ENCODE measurements at places on chromosomes 12 and 14. TPM values are rescaled to one million over a fixed set of nuclear protein-coding genes. Genes with fewer than 3 reads are reported as not detected.

Gene TSPAN9
- 42.9 TPM for total RNA-seq

Gene HHIPL1
- total RNA-seq: 6.9 TPM

Gene TAS2R42
- total RNA-seq: not detected

Gene GABARAPL1
- total RNA-seq: 85.3 TPM

Gene RASAL1
- total RNA-seq: 6.5 TPM

Gene CACNA2D4
- total RNA-seq: 0.92 TPM

Gene MYL2
- not detected for total RNA-seq

Gene CCDC175
- total RNA-seq: 2.1 TPM

Gene MAP4K5
- total RNA-seq: 73.4 TPM

Gene CDK17
- 128 TPM for total RNA-seq

Gene PLEKHD1
- 0.23 TPM for total RNA-seq

Gene NRL
- 2.5 TPM for total RNA-seq

Gene LRTM2
- 11.3 TPM for total RNA-seq

Gene C3AR1
- total RNA-seq: 3.2 TPM

All from diencephalon (tissue), 1 donor.